ENCODE measurements at places on chromosomes 7 and 10. TPM values are rescaled to one million over a fixed set of nuclear protein-coding genes. Genes with fewer than 3 reads are reported as not detected.

WASHC2C gene
- 21.8 TPM for total RNA-seq

CALN1 gene
- not detected for total RNA-seq

SPDYE18 gene
- 0.24 TPM for total RNA-seq

COPG2 gene
- 23.0 TPM for total RNA-seq

PAX4 gene
- not detected for total RNA-seq

ZMYND11 gene
- 21.8 TPM for total RNA-seq

PPIF gene
- total RNA-seq, result 176 TPM

FOXI2 gene
- total RNA-seq, result not detected

TMEM209 gene
- total RNA-seq, result 47.2 TPM

VWA2 gene
- not detected for total RNA-seq

SUFU gene
- total RNA-seq, result 6.0 TPM

MOSPD3 gene
- total RNA-seq, result 9.7 TPM

HOXA13 gene
- total RNA-seq, result not detected

SORBS1 gene
- total RNA-seq, result 0.54 TPM

ACTL6B gene
- not detected for total RNA-seq

AGAP9 gene
- 2.1 TPM for total RNA-seq

ENTPD1 gene
- total RNA-seq, result 0.99 TPM

TAS2R3 gene
- 0.32 TPM for total RNA-seq

ERVW-1 gene
- not detected for total RNA-seq

ZKSCAN5 gene
- total RNA-seq, result 8.3 TPM

WDR91 gene
- total RNA-seq, result 12.3 TPM
